IMR-90 (cell line): ENCODE measurements at places on chromosomes 16 and 17. TPM values are rescaled to one million over a fixed set of nuclear protein-coding genes. Genes with fewer than 3 reads are reported as not detected.

Gene GPR139
- polyA plus RNA-seq, result not detected in 2 replicates

Gene IKZF3
- polyA plus RNA-seq, result not detected in 2 replicates

Gene PPM1E
- 0.03 and 0.05 TPM in 2 replicates for polyA plus RNA-seq

Gene SMIM5
- polyA plus RNA-seq, result 0.14 TPM in 1 of 2 replicates, not detected in the other

Gene PRRT2
- polyA plus RNA-seq, result 10.5 and 10.7 TPM in 2 replicates

Gene ZFPM1
- 1.1 and 1.8 TPM in 2 replicates for polyA plus RNA-seq

Gene TNK1
- polyA plus RNA-seq, result 0.44 and 0.55 TPM in 2 replicates
